ENCODE measurements at places on chromosomes 3 and 15.

GRCh38 chr3:52423173-52423572 lies 21.7 kb downstream of the SEMA3G start:
- DNase-seq, result no peak

- peak; percentile 18 for DNase-seq
Observed at GRCh38 chr3:185631508-185632206, 45.6 kb downstream of the SENP2 start.

DNA sequence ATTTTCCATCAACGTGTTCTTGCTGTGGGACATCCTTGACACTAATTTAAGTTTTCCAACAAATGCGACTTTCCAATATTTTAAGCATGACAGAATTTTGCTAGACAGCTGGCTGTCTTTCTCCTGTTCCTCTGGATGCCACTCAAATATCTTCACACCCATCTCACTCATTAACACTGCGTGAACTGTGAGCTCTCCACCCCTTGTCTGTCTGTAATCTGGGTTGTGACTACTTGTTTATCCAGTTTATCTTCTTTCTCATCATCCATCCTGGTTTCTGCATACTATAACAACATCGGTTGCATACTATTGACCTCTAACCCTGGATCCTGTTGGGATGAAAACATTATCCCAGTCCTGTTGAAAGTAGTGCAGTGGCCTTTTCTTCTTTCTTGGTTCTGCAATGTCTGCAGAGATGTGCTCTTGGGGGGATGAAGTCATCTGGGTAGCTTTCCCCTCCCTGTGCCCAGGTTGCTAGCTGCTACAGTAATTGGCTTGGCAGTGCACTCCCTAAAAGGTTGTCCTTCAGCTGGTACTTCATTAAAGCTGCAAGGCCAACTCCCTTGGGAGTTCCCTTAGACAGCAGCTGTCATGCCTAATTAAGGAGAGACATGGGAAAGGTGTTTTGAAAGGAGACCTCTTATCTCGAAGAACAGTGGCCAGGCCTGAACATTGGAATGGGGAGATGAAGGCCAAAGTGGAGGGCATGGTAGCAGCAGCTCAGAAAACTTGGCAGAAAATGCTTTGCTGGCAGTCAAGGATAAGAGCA lies 24.7 kb downstream of the KAT2B start:
- DNase-seq, result no peak

- DNase-seq, result no peak
Observed at GRCh38 chr3:165885558-165886270, 48.5 kb upstream of the BCHE start.

GRCh38 chr3:102158080-102158740 lies 276.6 kb upstream of the ZPLD1 start:
- DNase-seq, result peak; percentile 25

DNA sequence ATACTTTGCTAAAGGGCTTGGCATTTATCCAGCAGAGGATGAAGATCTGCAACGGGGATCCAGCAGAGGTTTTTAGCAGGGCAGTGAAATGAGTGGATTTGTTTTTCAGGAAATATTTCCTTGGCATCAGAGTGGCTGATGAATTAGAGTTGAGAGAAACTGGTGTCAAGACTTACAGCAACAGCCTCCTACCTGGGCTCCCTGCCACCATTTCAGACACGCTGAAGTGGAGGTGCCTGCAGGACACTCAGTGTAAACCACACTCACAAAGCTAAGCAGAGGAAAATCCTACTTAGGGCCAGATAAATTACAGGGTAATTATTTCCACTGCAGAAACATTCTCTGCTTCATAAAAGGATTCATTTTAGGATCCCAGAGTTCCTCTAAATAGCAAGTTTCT lies 519.7 kb downstream of the FGF12 start:
- DNase-seq, result no peak

GRCh38 chr15:69161079-69161877 lies 843 bp downstream of the GLCE start:
- peak; percentile 56 for DNase-seq

DNA sequence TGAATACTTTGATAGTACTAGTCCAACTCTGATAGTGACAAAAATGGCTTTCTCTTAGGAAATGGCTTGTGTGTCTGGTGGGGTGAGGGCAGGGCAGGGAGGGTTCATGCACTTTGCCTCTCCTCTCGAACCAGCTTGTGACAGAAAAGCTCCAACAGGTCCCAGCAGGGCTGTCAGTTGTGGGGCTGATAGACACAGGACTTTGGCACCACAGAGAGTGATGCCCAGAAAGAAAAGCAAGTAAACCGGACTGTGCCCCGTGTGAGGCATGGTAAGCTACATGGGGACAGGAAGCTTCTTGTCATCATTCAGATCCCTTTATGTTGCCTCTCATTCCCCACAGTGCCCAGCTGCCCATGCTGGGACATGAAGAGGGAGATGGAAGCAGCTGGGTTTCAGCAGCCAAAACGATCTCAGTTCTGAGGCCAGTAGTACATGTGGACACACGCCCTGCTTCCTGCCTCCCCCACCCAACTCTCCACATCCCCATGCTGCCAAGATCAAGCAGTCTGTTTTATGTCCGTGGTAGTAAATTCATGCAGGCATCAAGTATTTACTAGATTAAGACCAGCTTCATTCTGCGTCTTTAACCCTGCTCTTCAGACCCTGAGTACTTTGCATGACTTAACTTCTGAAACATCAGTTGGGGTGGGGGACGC lies 29.7 kb upstream of the LIPC start:
- DNase-seq, result peak; percentile 78

- no peak for DNase-seq
Observed at GRCh38 chr3:141019244-141019643, 31.9 kb upstream of the SPSB4 start.

DNA sequence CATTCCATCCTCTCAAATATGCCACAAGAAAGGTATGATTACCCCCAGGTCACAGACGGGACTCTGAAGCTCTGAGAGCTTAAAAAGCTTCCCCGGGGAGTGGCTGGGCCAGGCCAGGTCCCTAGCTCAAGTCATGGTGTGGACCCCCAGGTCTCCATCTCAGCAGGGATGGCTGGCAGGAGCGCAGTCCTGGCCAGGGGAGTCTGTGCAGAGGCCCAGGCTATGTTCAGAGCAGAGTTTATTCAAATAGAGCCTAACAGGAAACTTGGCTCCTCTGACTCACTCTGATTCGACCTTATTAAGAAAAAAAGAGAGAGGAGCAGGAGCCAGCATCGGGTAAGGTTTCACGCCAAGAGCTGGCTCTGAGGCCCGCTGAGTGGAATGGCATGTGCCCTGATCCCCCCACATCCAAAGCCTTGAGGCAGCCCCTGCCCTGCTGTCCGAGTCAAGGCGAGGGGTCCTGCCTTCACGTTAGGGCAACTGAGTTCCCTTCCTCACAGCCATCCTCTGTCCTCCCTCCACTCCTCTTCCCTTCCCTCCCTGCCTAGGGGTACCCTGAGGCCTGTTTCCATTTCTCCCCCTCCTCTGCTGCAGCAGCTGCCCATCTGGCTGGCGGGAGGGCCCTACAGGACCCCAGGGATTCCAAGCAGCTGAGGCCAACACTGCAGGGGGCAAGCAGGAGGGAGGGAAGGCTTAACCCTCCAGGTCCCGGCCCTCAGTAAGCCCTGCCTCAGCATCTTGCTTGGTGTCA lies 1.9 kb upstream of the LOXL1 start:
- peak; percentile 94 for DNase-seq

GRCh38 chr3:195207731-195208130 lies 63.2 kb downstream of the XXYLT1 start:
- DNase-seq, result no peak

- no peak for DNase-seq
Observed at GRCh38 chr3:53650424-53650823, 156.0 kb downstream of the CACNA1D start.

DNA sequence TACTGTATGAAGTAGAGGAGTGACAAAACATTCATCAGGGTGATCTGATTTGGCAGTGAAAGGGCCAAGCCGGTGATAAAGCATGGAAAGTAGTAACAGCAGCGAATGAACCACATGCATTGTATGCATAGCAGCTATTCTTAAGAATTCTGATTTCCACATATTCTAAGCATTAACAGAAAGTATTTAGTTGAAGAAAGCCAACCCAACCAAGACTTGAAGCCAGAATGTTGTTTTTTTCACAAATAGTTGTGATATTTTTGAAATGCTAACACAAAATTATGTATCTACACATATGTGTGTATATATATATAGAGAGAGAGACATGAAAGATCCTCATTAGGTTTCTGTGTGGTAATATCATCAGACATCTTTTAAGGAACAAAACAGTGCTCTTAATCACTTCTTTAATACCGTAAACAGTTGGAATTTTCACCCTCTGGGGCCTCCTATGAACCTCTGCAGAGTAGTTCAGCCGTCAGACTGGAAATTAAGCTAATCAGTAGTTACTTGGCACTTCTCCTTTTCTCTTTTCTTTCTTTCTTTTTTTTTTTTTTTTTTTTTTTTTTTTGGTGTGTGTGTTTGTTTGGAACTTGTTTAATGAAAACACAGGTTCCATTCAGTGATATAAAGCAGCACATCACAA lies 139.6 kb downstream of the CMSS1 start:
- DNase-seq, result peak; percentile 64

Measured in adipocyte (in vitro differentiated cells).